Right kidney (tissue), 9 donors: ENCODE measurements at places on chromosomes 3 and 15.

- DNase-seq: no peak
These were observed 67.7 kb downstream of the SCAPER start for GRCh38 chr15:76837474-76837873.

DNA sequence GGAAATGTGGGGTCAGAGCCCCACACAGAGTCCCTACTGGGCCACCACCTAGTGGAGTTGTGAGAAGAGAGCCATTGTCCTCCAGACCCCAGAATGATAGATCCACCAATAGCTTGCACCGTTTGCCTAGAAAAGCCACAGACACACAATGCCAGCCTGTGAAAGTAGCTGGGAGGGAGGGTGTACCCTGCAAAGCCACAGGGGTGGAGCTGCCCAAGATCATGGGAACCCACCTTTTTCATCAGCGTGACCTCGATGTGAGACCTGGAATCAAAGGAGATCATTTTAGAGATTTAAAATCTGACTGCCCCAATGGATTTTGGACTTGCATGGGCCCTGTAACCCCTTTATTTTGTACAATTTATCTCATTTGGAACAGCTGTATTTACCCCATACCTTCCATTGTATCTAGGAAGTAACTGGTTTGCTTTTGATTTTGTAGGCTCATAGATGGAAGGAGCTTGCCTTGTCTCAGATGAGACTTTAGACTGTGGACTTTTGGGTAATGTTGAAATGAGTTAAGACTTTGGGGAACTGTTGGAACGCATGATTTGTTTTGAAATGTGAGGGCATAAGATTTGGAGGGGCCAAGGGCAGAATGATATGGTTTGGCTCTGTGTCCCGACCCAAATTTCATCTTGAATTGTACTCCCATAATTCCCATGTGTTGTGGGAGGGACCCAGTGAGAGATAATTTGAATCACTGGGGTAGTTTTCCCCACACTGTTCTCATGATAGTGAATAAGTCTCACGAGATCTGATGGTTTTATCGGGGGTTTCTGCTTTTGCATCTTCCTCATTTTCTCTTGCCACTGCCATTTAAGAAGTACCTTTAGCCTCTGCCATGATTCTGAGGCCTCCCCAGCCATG is 49.0 kb downstream of the CD200 start:
- no peak for DNase-seq

- DNase-seq: no peak
These were observed 40.1 kb downstream of the CBLB start for GRCh38 chr3:105828703-105829102.

DNA sequence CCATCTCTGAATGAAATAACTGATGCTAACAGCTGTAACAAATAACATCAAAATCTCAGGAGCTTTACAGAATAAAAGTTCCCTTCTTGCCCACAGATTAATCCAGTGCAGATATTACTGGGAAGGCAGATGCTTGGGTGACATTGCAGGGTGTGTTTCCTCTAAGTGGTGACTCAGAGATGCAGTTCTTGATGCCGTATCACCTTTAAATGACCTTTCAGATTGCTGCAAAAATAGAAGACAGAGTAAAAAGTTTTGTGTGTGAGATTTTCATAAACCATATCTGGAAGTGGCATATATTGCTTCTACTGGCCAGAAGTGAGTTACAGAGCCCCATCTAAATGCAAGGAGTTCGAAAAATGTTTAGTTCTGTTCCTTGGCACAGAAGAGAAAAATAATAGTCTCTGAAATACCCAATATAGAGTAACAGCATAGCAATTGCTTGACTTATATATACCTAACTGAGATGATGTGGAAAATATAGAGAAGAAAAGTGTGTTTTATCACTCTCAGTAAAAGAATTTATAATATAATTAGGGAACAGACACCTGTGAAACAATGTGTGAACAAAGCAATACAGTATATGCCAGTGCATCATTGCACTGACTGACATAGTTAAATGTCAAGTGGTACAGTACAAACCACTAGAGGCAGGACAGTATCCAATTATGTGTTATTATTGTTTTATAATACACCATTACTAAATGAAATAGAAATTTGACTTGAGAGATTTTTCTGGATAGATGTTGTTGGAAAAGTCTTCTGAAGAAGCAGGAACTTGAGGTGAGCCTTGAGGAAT is 430.7 kb upstream of the CBLB start:
- DNase-seq: no peak

- DNase-seq: no peak
These were observed 158.0 kb downstream of the CDIN1 start for GRCh38 chr15:36737430-36737891.

DNA sequence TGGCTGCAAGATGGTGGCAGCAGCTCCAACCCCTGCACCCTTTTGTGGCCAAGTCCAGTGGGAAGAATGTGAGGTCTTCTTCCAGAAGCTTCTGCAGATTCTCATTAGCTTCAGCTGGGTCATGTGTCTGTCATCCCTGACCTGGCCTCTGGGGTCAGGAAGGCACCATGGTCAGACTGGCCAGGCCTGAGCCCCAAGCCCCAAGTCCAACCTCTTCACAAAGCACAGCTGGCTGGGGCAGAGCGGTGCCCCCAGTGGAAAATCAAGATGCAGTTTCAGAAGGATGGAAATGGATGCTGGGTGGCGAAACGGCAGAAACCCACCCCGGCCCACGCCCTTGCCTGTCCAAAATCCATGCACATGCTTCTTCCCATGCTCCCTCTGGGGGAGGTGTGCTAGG is 15.9 kb upstream of the GATA2 start:
- no peak for DNase-seq

DNA sequence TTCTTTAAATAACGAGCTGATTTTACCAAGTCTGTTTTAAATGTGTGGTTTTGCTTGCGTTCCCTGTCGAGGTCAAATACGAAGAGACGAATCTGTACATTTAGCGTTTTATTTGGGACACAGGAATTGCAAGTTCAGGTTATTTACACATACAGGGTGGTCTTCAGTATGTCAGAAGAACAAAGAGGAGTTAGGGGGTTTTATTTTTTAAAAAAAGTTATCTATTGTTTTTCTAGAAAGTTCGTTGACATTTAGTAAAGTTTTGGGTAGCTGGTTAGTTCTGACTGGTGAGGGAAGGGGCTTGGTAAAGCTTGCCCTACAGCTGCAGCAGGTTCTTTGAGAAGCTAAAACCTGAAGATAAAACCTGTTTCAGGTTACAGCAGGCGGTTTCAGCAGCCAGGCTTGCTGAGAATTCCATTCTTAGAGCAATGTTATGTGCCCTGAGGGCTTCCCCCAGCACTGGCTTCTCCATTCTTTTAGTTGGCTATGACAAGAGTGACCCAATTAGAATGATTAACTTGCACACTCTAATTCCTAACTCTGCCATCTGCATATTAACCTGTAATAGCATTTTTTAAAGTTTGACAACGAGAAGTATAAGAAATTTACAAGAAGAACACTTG is 815 bp upstream of the ZNF280D start:
- peak; percentile 16 for DNase-seq

DNA sequence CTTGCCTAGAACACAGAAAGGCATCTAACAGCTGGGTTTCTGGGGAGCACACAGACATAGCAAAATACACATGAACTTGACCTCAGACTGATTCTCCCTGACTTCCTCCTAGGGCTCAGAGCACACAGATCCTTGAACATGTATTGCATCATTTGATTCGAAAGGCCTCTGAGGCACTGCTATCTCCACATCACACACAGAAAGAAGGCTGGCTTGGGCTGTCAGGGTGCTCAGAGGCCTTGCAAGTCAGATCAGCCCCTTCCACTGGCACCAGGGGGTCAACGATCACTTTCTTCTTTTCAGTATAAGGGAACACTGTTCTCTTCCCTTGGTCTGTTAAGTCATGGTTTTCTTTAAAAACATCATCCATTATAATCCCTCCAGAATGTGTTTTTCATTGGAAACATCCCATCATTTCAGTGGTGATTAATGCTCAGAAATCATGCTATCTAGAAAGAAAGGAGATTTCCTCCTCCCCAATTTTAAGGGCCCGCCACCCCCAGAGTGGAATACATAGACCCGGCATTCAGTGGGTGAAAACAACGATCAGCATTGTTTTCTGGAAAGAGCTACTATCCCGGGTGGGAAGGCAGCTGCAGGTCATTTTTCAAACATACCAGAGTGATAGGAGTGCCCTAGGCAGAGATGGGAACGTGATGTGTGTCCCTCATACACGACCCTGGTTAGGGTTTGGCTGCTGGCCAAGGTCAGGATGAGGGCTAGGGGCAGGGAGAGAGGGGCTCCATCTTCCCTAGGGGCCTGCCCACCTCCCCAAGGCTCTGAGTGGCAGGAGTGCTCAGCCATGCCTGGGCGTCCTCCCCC is 253.3 kb upstream of the LYSMD4 start:
- no peak for DNase-seq

GRCh38 chr3:69321301-69322157 is 64.4 kb downstream of the FRMD4B start:
- no peak for DNase-seq

- no peak for DNase-seq
These were observed 3.3 kb downstream of the NDUFAF3 start for GRCh38 chr3:49025005-49025792.

- DNase-seq: no peak
These were observed 33.1 kb downstream of the RAB11A start for GRCh38 chr15:65902373-65902772.

- no peak for DNase-seq
These were observed 19.2 kb downstream of the EXOSC7 start for GRCh38 chr3:44995142-44995770.

DNA sequence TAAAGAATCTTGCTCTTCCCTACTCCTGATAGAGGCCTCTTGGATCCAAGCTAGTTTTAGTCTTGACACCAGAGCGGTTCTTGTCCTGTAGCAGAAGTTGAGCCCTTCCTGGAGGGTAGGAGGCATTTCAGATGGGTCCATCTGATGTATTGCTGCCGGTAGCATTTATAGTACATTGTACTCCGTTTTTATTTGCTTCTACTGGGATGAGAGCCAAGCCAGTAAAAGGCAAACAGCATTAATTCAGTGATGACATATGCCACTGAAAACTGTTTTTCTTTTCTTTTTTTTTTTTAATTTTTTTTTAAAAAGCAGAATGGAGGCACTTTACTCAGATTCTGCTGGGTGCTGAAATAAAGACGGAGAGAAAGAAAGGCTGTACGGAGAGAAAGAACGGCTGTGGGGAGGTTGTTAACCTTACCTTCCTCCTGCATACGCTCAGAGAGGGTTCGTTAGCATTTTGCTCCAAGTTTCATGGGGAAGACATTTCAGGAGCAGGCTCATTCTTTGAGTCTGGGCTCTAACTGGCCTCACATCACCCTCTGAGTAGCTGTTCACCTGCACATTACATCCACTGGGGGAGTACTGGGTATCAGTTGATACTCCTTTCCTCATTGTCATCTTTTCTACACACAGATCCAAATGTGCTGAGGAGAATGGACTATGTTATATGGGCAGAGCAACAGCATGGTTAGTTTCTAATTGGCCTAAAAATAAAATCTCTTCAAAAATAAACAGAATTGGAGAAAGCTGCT is 161.5 kb downstream of the FEZF2 start:
- DNase-seq: no peak

DNA sequence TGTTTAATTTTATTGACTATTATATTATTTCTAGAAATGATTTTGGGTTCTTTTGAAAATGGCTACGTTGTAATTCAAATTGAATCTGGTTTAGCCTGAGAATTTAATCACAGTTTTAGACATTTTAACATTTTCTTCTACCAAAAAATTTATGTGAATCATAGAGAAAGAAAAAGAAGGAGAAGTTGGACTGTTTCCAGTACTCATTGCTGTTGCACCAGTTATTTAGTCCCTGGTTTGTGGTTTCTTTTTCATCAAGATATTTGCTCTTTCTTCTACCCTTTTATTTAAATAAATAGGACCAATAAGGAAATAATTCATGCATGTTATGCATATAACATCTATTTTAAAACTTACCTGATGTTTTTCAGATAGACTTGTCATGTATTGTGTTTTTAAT is 1337.1 kb downstream of the ROBO1 start:
- DNase-seq: no peak

GRCh38 chr15:74787251-74788041 is 5.6 kb downstream of the CSK start:
- no peak for DNase-seq

DNA sequence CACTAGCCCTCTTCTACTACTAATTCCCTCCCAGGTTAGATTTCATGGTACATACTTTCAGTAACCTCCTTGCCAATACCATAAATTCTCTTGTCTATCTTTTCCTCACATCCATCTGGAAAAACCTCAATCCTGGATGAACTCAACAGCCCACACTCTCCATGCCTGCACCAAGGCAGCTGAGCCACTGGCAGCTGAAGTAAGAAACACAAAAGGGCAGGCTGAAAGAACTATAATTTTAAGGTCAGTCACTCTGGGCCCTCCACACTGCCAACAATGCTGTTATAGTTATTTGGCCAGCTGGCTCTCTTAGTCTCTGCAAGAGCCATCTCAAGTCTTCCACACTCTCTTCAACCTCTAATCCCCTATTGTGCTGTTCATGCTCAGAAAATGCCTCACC is 15.1 kb upstream of the TIPARP start:
- DNase-seq: no peak

DNA sequence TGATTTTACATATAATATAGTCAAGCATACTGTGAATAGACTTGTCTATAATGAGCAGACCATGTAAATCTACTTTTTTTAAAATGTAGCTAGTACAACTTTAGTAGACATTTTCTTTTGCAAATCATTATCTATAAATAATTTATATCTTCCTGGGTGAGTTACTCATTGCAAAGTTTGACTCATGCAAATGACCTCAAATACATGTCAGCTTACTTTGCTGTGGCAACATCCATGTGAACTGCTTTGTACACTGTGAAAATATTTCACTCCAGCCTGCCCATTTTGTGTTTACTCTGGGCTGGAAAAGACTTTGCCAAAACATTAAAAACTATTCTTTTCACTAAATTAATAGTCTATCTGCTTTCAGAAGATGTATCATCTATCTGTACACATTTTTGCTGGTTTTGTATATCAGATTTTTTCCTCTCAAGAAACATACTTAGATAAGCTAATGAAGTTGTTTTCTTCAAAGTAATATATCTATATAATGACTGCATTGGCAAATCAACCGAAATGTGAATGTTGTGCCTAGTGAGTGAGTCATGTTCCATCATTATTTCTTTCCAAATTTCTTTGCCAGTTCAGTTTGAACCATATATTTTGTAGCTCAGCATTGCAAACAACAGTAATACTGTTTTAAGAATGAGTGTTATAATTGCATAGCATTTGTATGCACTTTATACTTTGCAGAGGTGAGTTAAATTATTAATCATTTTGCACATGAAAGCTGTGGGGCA is 26.5 kb downstream of the IGSF10 start:
- DNase-seq: no peak

GRCh38 chr3:115321400-115321805 is 174.3 kb upstream of the ZBTB20 start:
- no peak for DNase-seq

DNA sequence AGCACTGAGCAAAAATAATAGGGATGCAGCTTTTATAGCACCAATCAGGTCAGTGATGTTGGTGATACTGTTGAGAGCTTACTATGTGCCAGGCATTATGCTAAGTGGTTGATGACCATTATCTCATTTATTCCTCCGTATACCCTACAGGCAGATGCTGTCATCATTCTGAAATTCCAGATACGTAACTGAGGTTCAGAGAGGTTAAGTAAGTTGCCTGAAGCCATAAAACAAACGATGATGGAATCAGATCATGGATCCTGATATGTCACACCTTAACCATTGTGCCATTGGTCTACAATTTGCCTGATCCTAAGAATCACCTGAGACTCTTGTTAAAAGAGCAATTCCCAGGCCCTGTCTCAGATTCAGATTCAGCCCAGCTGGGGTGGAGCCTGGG is 49.5 kb downstream of the ST6GAL1 start:
- no peak for DNase-seq
